ENCODE measurements at places on chromosomes 1 and 21.

DNA sequence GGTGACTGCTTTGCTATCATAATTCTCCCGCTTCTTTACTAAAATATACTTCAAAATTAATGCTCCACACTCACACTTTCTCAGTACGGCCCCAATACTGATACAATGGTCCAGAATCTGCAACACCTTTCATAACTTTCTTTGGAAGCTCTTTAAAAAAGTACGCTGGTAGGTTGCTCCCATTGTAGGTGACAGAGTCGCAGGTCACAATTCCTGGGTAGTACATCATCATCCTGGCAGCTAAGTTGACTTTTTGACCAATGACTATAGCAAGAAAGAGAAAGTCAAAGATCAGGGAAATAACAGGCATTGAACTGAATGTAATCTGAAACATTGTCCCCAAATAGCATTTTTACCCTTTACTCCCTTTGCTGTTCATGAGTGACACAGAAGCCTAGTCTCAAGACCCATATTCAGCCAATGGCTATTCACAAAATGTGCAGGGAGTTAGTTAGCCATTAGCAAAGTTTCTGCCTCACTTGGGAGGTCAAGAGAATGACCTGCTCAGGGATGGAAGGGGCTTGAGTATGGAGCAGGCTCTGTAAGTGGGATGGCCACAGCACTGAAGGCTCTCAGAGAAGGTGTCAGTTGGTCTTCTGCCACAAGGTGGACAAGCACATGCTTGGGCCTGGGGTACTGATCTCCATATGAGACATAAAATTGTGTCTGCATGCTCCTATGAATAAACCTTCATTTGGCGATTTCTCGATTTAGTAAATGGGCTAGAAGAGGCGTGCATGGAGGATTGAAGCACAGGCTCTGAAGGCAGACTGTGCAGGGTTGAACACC is 35.4 kb downstream of the ADCY10 start:
- DNase-seq, result no peak

DNA sequence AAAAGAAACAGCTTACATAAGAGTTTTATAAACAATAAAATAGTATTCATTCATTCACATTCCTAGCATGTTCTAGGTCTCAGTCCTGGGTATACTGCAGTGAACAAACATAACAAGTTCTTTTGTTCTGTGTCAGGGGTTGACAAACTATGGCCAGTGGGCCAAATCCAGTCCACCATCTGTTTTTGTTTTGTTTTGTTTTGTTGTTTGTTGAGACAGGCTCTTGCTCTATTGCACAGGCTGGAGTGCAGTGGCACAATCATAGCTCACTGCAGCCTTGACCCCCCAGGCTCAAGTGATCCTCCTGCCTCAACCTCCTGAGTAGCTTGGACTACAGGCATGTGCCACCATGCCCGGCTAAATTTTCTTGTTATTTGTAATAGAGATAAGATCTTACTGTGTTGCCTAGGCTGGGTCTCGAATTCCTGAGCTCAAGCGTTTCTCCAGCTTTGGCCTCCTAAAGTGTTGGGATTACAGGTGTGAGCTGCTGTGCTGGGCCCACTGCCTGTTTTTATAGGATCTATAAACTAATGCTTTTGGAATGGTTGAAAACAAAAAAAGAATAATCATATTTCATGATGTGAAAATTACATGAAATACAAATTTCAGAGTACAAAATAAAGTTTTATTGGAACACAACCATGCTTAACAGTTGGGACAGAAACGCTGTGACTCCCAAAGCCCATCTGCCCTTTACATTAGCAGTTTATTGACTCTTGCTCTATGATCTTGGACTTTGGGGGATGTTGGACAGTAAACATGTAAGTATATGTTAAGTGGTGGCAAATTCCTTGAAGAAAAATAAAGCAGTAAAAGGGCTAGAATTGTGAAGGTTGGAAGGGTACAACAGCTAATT is 17.9 kb downstream of the CAPZA1 start:
- no peak for DNase-seq

DNA sequence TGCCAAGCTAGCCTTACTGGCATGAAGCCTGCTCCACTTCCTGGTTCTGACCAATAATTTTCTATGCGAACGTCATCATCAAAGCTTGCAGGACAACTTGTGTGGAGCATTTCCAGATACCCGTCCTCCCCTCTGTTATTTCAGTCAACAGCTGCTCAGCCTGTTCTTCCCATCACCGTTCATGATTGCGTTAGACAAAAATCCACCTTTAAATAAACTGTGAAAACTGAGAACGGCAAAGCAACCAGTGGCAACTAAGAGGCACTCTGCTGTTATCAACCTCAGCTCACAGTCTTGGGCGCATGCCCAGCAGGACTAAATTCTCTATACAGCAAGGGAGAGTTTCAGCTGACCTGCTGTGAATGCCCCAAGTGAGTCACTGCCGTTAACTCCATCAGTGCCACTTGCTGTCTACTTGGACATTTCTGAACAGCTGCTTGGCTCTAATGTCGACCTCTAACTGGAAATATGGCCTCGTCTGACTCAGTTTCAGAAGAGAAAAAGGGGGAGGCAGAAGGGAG is 207.4 kb upstream of the RUNX1 start:
- peak; percentile 94 for DNase-seq

- peak; percentile 69 for DNase-seq
Measured at GRCh38 chr1:22976461-22977243, 4.0 kb upstream of the LACTBL1 start.

GRCh38 chr1:76862447-76862846 is 4.8 kb upstream of the ST6GALNAC5 start:
- DNase-seq, result peak; percentile 82

DNA sequence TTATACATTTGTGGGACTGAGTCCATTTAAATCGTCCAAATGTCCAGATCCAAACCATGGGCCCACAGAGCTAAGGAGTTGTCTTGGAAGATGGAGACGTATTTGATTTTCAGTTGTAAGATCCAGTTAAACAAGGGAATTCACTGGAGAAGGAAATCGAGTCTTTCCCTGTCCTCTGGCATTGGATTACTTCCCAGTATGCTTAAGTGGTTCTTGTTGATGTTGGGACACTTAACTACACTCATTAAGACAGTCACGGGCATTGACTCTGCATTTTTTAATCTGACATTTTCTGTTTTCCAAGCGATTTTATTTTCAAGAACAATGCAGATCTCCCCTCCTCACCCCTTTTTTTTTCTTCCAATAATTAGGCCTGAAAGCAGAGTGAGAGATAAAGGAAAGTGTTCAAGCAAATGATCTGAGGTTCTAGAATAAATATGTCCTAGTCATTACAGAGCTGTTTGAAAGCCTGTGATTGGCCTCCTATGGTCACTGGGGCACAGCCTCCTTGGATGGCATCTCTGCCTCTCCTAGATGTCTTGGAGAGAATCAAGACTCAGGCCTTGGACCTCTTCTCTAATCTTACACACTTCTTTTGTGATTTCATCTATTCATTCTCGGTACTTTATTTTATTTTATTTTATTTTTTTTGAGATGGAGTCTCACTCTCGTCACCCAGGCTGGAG is 48.9 kb downstream of the CD247 start:
- DNase-seq, result no peak

DNA sequence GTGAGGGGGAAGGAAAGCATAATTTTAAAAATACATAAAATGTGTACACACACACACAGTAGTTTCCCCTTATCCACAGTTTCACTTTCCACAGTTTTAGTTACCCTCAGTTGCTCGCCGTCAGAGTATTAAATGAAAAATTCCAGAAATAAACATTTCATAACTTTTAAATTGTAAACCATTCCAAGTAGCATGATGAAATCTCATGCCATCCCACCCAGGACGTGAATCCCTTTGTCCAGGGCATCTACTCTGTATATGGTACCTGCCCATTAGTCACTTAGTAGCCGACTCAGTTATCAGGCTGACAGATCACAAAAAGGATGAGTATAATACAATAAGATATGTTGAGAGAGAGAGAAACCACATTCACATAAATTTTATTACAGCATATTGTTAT is 36.2 kb downstream of the EPS15 start:
- no peak for DNase-seq

DNA sequence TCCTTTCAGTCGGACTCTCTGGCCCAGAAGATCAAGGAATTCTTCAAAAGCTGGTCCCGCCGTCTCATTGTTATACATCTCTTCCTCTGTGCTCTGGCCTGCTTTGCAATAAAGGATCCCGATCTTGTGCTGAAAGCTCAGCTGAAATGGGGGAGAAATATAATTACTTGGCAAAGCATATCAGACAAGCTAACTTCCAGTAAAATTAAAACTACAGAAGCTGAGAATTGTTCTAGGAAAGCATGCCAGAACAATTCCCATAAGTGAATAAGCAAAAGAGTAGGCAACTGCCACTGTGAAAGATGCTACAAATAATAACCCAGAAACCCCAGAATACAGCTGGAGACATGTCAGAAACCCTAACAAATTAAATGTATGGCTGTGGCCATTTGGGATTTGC is 146.1 kb downstream of the SIPA1L2 start:
- DNase-seq, result no peak

DNA sequence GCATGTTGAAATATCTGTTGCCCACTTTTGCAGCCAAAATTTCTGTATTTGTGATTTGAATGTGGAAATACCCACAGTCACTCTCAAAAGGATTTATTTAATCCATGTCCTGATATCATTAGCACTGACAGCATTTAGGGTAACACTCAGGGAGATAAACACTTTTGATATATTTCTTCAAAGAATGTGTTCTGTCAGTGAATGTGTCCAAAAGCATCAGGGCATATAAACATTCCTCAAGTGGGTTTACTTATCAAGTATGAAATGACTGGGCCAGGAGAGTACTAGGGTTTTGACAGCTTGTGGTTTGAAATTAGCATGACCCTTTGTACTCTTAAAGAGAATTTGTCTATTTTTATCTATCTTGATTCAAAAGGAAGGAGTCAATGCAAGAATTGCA is 1302.1 kb upstream of the ADGRL2 start:
- DNase-seq, result no peak

GRCh38 chr21:43916691-43917514 is 51.9 kb downstream of the AGPAT3 start:
- DNase-seq, result no peak

- peak; percentile 95 for DNase-seq
Measured at GRCh38 chr1:63674238-63674864, 81.1 kb downstream of the PGM1 start.

DNA sequence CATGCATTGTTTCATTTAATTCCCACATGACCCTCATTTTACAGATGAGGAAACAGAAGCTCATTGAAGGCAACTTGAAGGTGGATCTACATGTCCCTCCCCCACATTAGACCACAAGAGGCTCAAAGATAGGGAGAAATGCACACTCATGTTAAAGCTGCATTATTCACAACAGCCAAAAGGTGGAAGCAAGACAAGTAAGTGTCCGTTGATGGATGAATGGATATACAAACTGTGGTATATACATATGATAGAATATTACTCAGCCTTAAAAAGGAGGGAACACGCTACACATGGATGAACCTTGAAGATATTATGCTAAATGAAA is 149.7 kb upstream of the JUN start:
- peak; percentile 41 for DNase-seq

DNA sequence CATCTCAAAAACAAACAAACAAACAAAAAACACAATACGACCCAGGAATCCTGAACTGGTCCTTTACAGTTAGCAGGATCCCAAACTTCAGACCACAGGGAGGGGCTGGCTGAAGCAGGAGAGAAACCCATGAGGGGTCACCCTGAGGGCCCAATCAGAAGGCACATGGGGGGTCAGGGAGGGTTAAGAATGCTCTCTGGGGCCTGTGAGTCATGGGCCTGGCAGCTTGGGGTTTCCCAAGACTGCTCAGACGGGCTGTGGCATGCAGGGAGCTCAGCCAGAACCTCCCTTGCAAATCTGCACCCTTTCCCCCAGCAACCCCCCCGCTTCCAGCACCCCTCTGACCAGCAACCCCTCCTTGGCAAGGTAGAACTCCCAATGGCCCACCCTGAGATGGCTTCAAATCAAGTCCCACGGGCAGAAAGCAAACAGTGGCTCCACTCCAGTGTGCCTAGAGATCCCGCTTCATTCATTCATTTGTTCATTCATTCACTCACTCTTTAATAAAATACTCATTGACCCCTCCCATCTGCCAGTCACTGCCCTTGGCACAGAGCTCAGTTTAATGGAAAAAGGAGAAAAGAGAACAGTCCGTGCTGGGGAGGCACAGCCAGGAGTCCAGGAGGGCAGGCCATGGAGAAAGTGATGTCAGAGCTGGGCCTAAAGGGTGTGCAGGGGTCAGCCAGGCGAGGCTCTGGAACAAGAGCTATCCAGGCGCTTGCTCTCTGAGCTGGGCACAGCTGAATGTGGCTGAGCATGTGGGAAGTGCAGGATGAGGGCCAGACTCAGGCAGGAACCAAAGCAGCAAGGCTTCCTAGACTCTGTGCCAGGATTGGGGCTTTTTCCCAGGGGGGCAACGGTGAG is 8.2 kb downstream of the UQCRHL start:
- DNase-seq, result peak; percentile 97

DNA sequence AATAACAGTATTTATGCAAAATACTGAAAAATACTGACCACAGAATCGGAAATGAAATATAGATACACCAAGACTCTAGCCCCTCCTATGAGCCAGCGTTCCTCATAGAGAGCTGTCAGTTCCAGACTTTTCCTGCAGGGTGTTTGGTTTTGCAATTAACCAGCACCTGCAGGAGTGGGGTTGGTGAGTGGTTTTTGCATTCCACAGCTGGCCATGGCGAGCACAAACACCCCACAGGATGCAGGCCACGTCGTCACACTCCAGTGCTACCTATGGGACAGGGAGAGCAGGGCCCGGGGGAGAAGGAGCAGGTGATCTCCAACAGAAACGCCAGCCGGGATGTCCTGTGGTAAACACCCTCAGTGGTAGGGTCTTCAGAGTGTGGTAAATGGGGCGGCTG is 94.1 kb downstream of the ERG start:
- DNase-seq, result no peak

DNA sequence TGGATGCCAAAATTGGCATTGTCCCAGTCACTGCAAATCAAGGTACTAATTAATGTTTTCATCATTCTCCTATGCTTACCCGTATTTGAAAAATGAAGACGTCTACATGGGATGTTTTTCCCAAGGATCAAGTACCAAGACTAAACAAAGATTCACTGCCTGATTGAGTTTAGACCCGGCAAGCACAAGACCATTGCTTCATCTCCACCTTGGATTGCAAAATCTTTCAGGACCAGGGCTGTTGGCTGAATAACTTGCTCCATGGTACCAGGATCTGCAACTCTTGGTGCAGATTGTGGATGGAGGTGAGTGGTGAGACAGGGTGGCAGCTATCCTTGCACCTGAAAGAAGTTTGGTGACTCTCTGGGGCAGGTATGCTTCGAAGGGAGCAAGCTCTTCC is 122.5 kb upstream of the ETS2 start:
- DNase-seq, result no peak

- DNase-seq, result no peak
Measured at GRCh38 chr1:4794020-4794780, 139.8 kb downstream of the AJAP1 start.

DNA sequence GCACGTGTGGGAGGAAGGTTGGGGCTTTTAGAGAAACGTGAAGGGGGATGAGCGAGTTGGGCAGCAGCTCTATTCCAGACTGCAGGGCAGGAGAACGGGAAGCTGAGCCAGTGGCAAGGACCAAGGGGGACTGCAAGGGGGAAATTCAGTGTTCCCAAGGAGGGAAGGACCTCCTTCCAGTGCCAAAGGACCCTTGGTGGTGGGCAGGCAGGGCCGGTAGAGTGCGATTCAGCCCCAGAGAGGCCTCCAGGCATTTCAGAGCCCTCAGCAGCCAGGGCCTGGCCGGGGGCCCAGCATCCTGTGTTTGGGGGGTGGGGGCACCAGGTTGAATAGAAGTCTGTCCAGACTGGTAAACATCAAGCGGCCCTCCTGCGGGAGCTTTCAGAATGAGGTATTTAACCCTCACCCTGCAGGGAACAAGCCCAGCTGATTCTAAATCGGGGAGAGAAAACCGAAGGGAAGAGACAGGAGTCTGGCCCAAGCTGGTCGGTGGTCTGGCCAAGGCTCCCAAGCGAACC is 2.3 kb downstream of the COL9A2 start:
- no peak for DNase-seq

Measured in RCC 7860 (cell line).